ENCODE measurements at places on chromosomes 7 and 10.

DNA sequence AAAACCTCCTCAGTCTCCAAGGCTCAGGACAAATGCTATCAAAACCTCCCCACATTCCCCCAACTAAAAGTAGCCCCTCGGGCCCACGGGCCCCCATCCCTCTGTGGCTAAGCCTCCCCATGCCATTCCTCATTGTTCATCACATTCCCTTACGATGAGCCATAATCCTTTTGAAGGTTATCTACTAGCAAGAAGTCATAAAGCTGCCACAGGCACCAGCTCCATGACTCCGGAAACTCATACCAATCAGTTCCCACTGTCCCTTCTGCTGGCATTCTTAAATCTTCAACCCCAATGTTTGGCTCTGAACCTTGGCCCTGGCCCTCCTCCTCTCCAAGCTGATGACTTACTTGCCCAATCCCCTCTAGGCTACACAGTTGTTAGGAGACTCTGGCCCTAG is 19.4 kb upstream of the TM9SF3 start:
- no peaks in the 10 kb centered on the region for H3K27me3 ChIP-seq
- DNase-seq: no peak
- no peaks in the 10 kb centered on the region for H3K36me3 ChIP-seq
- no peak overlapping the region for H3K27ac ChIP-seq

DNA sequence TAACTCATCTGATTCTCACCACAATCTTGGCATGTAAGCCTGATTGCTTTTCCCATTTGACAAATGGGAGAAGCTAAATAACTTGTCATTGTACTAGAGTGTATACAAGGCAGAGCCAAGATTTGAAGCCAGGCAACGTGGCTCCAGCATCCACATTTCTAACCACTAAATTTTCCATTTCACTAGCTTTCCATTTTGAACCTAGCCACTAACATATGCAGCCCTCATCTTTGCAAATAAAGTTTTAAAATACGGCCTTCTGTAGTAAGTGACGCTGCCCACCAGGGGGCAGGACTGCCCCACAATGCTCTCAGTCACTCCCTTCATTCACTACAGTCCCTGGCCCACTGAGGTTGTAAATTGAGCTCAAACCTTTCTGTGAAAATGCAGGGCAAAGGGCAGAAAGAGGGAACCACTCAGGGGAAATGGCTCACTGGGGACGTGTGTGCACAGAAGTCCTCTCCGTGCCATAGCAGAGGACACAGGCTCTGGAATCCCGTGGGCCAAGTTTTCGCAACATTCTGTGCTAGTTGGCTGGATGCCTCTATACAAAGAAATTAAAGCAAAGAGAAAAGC is 315.7 kb downstream of the TNS3 start:
- no peak overlapping the region for H3K27ac ChIP-seq
- peak; percentile 56 for DNase-seq
- H3K36me3 ChIP-seq: no peaks in the 10 kb centered on the region
- H3K4me3 ChIP-seq: no peak overlapping the region

GRCh38 chr7:151383638-151384351 is 26.0 kb downstream of the WDR86 start:
- no peak for DNase-seq
- peaks cover 12% of the 10 kb centered on the region for H3K4me1 ChIP-seq
- H3K27ac ChIP-seq: no peak overlapping the region

GRCh38 chr10:14656052-14656730 is 118.5 kb downstream of the FAM107B start:
- H3K4me1 ChIP-seq: peaks cover 70% of the 10 kb centered on the region
- H3K36me3 ChIP-seq: peaks cover 10% of the 10 kb centered on the region
- DNase-seq: no peak
- H3K4me3 ChIP-seq: no peak overlapping the region
- no peaks in the 10 kb centered on the region for H3K27me3 ChIP-seq
